ENCODE measurements at places on chromosomes 13 and 19. TPM values are rescaled to one million over a fixed set of nuclear protein-coding genes. Genes with fewer than 3 reads are reported as not detected.

Gene ZNF416
- 0.89 TPM for polyA plus RNA-seq

GRCh38 chr13:26486550-26486949 is 70.9 kb upstream of the WASF3 start:
- no peak for DNase-seq

Gene THOP1
- 77.5 TPM for polyA plus RNA-seq

DNA sequence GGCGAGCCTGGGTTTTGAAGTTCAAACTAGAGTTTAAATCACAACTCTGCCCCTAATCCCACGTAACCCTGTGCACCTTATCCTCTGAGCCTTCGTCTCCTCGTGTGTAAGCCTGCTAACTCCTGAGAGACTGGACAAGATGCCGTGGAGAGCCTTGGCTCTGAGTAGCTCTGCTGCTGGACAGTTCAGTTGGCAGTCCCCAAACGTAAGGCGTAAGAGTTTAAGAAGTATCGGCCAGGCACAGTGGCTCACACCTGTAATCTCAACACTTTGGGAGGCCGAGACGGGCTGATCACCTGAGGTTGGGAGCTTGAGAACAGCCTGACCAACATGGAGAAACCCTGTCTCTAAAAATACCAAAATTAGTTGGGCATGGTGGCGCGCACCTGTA is 4.7 kb upstream of the CD79A start:
- no peak for DNase-seq

- DNase-seq: peak; percentile 55
Measured at GRCh38 chr19:6423499-6424194, 964 bp downstream of the KHSRP start.

Gene TDRD3
- 10.0 TPM for polyA plus RNA-seq

Gene MYO9B
- polyA plus RNA-seq: 62.1 TPM

Gene ZNF493
- polyA plus RNA-seq: 2.7 TPM
